ENCODE measurements at places on chromosomes 1 and 21.

- DNase-seq: no peak
Measured at GRCh38 chr21:25405984-25406383, 201.3 kb downstream of the MRPL39 start.

- no peak for DNase-seq
Measured at GRCh38 chr1:110508028-110508940, 10.7 kb downstream of the KCNA10 start.

DNA sequence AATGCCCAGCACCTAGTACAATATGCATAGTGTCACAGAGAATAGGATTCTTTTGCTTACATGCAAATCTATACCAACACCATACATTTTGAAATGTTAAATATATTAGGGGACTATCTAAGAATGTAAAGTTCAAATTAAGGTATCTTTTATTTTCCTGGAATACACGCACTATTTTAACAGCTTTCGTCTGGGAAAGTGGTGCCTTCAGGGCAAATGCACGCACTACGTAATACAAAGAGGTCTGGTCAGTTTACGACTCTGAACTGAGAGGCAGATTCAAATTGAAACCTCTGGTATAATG is 931 bp downstream of the FUBP1 start:
- no peak for DNase-seq

DNA sequence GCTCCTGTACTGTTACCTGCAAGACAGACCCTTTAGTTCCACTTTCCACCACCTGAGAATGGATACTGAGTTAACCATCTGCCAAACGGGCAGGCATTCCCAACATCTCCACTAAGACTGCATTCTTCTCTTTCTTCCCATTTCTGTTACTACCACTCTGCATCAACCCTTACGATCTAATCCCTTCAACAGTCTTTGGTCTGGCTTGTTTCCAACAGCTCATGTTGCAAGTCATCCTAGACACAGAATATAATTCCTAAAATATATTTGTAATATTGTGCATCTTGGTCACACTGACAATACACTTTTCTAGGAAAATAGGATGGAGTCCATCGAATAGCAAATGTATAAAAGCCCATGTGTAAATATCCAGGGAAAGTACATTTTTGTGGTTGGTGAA is 166.7 kb downstream of the SIPA1L2 start:
- DNase-seq: no peak

DNA sequence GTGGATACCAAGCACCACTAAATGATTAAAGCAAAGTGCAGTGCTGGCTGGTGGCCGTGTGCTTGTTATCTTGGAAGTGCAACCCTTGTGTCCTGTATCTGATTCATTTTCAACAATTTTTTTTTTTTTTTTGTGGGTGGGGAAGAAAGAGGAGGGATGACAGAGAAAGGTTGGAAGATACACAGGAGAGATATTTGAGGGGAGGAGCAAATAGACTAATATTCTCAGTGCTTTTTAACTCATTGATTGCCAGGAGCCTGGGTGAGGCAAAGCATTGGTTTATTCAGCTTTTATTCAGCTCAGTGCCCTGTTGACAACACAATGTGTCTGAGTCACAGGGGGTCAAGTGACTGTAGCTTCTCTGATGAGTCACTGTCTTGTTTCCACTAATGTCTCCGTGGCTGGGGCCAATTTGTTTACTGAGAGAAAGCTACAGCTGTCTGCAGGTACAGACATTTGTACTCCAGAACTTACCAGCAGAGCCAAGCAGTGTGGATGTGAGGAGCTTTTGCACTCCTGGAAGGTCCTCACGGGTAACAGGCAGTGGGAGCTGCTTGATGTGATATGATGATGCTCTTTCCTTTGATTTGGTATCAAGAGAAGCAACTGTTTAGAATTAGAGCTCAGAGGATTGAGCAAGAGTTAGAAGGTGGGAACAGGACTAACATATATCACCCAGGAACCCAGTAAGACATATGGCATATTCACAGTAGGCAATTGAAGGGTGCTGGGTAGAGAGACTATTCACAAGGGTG is 23.6 kb upstream of the DNM3 start:
- no peak for DNase-seq

DNA sequence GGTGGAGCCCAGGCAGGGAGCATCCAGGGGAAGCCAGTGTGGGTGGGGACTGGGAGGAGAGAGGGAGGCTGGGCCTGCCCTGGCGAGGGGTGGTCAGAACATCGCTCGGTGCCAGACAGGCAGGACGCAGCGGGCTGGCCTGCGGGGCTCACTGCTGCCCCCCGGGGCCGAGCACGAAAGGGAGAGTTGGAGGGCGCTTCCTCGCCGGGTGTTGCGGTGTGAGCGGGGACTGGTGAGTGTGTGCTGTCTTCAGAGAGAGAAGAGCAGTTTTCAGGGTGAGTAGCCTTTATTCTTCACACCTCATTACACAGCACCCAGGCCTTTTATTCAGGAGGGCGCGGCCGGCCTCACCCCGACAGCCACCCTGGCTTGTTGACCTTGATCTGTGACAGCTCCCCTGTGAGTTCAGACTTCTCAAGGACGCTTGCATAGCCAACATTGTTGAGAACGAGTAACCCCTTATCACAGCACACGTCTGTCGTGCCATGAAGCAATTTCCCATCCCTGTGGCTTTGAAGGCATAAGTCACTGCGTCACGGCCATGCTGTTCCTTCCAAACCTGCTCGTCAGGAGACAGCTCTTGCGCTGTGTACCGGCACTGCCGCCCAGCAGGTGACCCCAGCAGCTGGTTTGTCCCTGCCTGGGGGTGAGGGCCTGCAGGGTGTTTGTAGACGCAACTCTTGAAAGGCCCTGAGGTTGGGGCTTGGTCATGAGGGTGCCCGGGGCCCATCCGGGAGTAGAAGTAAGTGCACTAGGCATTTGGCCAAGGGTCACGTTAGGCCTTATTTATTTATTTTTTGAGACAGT is 54.6 kb downstream of the PRKCZ start:
- no peak for DNase-seq

GRCh38 chr1:24727501-24728216 is 17.6 kb upstream of the CLIC4 start:
- no peak for DNase-seq

DNA sequence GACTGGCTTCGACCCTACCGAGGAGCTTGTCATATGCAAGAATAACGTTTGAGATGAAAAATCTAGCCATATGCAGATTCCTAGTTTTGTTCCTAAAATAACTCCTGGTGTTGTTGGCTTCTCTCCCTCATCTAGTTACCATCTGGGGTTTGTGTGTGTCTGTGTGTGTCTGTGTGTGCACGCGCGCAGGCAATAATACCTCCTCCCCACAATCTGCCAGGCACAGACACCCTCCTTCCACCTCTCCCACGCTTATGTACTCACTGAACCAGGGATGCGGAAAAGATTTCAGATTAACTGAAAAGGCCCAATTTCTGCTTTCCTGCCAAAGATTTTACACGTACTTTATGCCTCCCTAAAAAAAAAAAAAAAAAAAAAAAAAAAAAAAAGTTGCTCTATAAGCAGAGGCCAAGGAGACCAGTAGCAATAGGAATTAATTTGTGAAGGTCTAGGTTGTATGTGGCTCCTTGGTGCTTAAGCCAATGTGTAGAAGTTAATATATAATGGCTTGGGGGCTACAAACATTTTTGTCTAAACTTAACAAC is 452.7 kb downstream of the NUF2 start:
- no peak for DNase-seq

DNA sequence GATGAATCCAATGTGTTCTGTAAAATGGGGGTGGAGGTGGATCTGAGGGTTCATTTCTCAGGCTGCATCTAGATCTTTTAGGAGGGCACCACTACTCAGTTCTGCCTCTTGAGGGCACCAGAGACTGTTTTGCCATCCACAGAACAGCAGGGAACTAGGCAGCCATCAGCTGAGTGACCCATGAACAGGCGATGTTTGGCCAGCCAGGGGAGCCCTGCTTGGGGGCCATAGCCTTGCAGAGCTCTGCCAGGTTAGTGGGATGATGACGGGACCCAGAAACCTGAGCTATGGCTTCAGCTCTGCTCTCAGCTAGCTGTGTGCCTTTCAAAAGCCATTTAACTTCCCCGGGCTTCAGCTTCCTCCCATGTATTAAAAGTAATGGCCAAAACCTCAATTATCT is 13.4 kb upstream of the NOS1AP start:
- peak; percentile 74 for DNase-seq

GRCh38 chr1:54221113-54221834 is 21.3 kb downstream of the MRPL37 start:
- no peak for DNase-seq

DNA sequence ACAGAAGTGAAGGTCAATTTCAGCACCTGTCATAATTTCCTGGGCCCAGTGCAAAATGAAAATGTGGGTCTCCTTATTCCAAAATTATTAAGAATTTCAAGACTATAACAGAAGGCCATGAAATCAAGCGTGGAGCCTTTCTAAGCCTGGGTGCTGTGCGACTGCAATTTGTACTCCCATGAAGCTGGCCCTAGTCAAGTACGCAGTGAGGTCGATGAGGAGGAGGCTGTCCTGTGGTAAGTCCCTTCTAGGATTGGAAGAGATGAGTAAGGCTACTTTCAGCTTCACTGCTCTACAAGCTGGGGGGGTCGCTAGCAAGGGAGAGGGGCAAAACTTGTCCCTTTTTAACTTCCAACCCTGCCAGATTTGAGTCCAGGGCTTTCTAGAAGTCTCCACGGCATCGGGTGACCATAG is 410 bp upstream of the NUDC start:
- DNase-seq: no peak

GRCh38 chr1:68950036-68950435 is 453.2 kb upstream of the DEPDC1 start:
- DNase-seq: no peak

DNA sequence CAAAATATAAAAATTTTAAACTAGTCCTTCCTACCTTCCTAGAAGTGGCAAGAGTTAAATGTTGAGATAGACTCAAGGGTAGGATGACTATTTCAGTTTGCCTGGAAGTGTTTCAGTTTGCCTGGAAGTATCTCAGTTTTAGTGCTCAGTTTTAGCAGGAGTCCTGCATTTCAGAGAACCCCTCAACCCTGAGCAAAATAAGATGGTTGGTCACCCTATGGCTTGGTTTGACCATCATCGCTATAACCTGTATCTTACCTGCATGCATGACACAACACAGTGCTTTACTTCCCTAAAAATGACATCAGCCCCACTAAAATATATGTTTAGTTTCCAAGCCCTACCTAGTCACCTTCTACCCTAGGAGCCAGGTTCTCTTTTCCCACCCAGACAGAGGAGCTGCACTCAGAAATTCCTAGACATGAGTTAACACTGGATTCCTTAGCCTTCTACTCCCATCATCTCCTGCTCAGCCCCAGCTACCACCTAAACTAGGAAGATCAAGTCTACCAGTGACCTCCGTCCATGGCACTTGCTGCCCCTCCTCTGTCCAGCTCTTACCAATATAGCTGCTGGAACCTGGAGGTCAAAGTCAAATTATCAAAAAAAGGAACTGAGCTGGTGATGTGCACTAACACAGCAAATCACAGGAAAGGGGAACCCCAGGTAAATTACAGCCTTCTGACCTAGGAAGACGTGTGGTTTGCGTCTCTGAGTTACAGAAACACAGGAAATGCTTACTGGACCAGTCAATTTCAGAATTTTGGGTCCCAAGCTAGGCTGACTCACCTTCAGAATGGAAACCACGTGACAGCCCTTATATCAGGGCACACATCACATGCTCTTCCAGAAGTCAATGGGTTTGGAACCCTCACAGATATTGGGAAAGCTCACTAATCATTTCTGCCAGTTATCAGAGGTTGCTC is 2.2 kb upstream of the G0S2 start:
- no peak for DNase-seq

- DNase-seq: no peak
Measured at GRCh38 chr1:211832661-211833060, 2.1 kb upstream of the LPGAT1 start.

GRCh38 chr1:34371829-34372532 is 195.3 kb downstream of the C1orf94 start:
- no peak for DNase-seq

GRCh38 chr1:8412183-8412831 is 94.4 kb downstream of the SLC45A1 start:
- DNase-seq: no peak

DNA sequence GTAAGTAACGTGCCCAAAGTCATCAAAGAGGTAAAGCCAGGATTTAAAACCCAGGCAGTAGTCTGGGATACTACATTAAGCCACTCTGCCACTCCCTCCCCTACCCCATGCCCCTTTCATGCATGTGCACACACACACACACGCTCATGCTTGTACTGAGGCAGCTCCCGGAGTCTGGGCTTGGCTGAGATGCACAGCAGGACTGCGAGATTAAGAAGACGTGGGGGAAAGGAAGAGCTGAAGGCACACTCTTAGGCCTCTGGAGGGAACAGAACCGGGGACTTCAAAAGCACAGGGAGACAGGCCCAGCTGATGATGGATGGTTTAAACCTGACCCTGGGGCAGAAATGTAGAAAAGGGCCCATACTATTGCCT is 98.3 kb downstream of the GLIS1 start:
- no peak for DNase-seq

GRCh38 chr1:207810173-207810572 is 58.3 kb downstream of the CD46 start:
- no peak for DNase-seq
